Neural progenitor cell (in vitro differentiated cells): ENCODE measurements at places on chromosomes 16 and 17. TPM values are rescaled to one million over a fixed set of nuclear protein-coding genes. Genes with fewer than 3 reads are reported as not detected.

The ALOX12 gene
- 0.21 and 0.40 TPM in 2 replicates for total RNA-seq

The ICAM2 gene
- not detected in 2 replicates for total RNA-seq

The EPN2 gene
- total RNA-seq = 30.5 and 36.2 TPM in 2 replicates

The CNTNAP4 gene
- total RNA-seq = 0.41 TPM in 1 of 2 replicates, not detected in the other

The TNP2 gene
- not detected in 2 replicates for total RNA-seq

The LRRC46 gene
- total RNA-seq = 0.06 and 0.12 TPM in 2 replicates

The MEAK7 gene
- 18.4 and 22.5 TPM in 2 replicates for total RNA-seq

DNA sequence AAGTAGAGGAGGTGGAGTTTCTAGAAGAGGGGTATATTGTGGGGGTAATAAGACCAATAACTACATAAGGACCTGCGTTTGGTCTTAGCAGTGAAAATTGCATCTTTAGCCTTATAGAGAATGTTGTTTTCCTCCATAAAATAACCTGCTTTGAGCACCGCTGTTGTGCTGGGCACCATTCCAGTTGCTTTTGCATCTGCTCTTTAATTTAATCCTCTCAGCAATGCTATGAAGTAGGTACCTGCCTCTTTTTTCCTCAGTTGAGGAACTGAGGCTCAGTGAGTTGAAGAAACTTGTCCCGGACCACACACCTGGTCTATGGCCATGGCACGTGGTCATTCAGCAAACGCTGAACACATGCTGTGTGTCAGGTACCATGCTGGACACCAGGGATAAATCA, 238.1 kb downstream of the MSI2 start:
- DNase-seq = no peak

DNA sequence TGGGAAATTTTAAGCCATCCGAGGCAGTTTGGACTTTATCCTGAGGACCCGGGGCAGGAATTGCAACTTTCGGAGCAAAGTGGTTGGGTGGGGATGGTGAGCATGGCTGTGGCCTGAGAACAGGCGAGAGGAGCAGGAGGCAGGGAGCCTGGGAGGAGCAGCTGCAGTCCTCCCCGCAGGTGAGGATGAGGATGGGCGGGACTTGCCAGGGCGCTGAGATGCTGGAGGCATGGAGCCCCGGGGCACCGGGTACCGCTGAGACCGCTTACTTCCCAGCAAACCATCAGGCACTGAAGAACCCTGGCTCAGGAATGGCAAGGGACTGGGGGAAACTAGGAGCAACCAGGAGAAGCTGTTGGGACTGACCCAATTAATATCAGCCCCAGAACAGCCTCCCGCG, 210.8 kb downstream of the GSG1L start:
- no peak for DNase-seq

DNA sequence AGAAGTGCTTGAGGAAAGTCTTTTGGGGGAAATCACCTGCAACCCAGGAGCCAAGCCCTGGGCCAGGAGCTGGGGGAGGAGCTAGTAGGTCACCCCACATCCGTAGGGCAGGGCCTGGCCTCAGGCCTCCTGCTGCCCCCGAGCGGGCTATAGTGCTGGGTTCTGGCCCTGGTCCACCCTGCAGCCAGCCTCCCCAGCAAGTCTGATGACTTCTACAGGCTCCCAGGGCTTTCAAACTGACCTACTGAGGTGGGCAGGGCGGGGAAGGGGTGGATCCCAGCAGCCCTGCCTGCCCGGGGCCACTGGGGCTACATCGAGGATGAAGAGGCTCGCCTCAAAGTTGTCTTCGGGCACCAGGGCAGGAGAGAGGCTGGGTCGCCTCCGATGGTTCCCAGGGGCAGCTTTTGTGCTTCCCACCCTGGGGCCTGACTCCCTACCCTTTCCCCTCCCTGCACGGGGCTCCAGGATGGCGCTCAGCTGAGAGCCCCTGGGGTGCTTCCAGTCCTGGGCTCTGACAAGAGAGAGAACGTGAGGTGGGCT, 5.0 kb downstream of the CENPX start:
- no peak for DNase-seq

- peak; percentile 23 for DNase-seq
Measured at GRCh38 chr17:49401971-49402611, 12.6 kb downstream of the PHB1 start.

DNA sequence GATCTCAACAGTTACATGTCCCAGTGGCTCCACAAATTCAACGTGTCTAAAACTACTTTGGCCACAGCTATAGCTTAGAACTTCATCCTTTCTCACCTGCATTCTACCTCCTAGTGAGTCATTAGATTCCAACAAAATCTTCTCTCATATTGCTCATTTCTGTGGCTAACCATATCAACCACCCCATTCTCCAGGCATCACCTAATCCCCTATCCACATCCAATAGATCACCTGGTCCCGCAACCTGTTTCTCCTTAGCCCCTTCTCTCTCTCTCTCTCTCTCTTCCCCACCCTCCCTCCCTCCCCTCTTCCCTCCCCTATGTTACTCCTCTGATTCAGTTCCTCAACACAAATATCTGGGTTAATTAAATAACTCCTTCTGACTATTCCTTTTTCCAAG, 64.6 kb downstream of the ANKFN1 start:
- DNase-seq = no peak

GRCh38 chr16:72928090-72928981, 119.6 kb downstream of the ZFHX3 start:
- no peak for DNase-seq
